ENCODE measurements at places on chromosomes 7 and 10.

- no peak for DNase-seq
Observed at GRCh38 chr10:33174674-33175434, 159.6 kb downstream of the NRP1 start.

DNA sequence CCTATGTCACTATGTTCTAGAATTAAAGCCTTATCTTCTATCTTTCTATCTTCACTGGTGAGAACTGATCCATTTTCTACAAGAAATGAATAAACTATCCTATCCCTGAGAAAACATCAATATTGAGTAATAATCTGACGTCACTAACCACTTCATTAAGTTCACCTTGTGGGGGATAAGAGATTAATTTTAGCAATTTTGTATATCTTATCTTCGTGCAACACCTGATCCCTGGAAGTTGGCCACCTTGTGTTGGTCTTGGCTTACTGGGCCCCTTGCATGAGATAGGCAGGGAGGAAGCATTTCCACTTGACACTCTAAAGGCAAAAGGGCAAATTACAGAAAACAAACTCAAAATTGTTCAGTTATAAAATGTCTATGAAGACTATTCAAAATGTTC, 20.1 kb upstream of the OR6B1 start:
- peak; percentile 38 for DNase-seq

GRCh38 chr7:103011650-103012049, 62.9 kb downstream of the FBXL13 start:
- DNase-seq, result no peak

- DNase-seq, result no peak
Observed at GRCh38 chr10:88066319-88066718, 202.9 kb downstream of the PTEN start.

GRCh38 chr10:36492590-36493515, 632.5 kb upstream of the ANKRD30A start:
- peak; percentile 67 for DNase-seq

GRCh38 chr10:36271627-36272340, 629.7 kb upstream of the FZD8 start:
- no peak for DNase-seq

GRCh38 chr10:70561070-70561469, 41.5 kb downstream of the PRF1 start:
- DNase-seq, result peak; percentile 38

Measured in iris pigment epithelial cell (primary cell).